Urothelium cell line (cell line): ENCODE measurements at places on chromosomes 7 and 10.
A peak's percentile ranks its signal among the peaks of the same experiment; 100 is the strongest.

DNA sequence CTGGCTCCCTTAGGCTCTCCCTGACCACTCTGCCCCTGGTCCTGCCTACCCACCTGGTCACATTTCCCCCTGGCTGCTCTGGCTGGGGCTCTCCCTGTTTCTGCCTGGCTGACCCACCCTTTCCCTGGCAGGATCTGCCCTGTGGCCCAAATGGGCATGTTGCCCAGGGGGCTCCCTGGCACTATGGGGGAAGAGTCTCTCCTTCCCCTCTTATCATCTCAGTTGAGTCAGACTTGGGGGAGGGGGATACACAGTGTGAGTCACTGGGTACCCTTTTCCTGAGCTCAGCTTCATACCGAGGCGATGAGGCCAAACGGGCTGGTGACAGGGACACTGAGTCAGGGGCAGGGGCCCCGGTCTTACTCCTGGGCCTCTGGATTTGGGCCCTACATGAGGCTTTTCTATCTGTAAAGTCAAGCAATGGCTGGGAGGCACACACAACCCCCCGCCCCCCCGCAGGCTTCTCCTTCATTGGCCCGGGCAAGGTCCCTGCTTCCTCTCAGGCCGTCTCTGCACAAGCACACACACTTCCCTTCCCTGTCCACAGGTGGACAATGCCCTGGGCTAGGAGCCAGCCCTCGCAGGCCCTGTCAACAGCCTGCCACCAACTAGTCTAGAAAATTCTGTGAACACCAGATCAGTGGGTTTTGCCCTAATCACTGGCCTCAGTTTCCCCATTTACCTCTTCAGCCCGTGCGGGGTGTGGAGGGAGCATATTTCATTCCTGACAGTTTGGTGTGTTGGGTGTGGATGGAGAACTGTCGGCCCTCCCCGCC is 627 bp upstream of the FLNC start:
- peak; percentile 52 for DNase-seq

GRCh38 chr7:103541026-103541425 is 95.0 kb upstream of the SLC26A5 start:
- DNase-seq: no peak

- no peak for DNase-seq
Measured at GRCh38 chr7:110790992-110791391, 299.9 kb upstream of the LRRN3 start.

GRCh38 chr10:6607182-6607581 is 27.1 kb upstream of the PRKCQ start:
- DNase-seq: no peak

GRCh38 chr7:87173471-87173870 is 21.2 kb downstream of the DMTF1 start:
- no peak for DNase-seq

DNA sequence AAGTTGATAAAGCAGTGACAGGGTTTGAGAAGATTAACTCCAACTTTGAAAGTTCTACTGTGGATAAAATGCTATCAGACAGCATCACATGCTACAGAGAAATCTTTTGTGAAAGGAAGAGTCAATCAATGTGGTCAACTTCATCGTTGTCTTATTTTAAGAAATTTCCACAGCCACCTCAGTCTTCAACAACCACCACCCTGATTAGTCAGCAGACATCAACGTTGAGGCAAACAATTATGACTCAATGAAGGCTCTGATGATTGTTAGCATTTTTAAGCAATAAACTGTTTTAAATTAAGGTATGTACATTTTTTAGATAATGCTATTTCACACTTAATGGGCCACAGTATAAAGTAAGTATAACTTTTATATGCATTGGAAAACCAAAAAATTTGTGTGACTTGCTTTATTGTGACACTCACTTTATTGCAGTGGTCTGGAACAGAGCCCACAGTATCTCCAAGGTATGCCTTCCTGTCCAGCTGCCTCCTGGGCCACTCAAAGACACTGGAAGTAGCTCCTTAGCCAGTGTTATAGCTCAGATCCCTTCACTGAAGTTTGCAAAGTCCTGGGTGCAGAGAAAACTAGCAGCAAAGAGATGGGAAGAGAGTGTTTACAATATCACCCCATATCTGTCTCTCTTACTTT is 293.1 kb downstream of the ARHGAP12 start:
- DNase-seq: no peak

GRCh38 chr7:56092789-56093531 is at the start of gene PHKG1:
Gene PHKG1 (minus strand): TSS chr7:56092952. CDS start chr7:56088941, 4,011 bp downstream.
- DNase-seq: peak; percentile 66

- DNase-seq: no peak
Measured at GRCh38 chr7:48901966-48902365, 22.4 kb upstream of the CDC14C start.

- no peak for DNase-seq
Measured at GRCh38 chr7:23539494-23539907, 7.7 kb upstream of the TRA2A start.

GRCh38 chr10:70684839-70685454 is 12.6 kb downstream of the ADAMTS14 start:
- DNase-seq: no peak

- no peak for DNase-seq
Measured at GRCh38 chr7:125099519-125099918, 169.9 kb upstream of the POT1 start.

DNA sequence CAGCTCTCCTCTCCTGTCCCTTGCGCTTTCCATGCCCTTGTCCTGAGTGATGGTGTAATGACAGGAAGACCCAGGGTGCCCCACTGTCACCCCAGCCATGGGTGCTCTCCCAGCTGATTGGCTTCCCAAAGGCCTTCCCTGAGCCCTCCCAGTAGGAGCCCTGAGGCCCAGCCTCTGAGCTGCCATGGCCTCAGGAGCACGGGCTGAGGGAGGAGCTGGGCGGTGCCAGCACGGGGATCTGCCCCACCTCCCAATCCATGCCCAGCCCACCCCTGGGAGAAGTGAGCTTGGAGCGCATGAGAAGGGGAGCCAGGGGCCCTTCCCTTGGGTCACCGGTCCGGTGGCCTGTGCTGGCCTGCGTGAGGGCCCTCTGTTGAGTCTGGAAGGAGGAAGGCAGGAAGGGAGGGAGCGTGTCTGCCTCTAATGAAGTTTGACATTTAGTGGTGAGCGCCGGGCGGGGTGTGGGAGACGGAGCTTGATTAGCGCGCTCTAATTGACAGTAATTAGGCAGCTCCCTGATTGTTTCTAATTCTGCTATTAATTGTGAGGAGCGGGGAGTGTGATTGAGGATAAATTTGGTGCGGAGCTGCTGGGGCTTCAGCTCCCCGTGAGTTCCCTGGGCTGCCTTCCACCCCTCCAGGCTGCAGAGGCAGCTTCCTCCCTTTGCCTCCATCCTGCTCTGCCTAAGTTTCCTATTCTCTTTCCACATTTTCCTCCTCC is 28.3 kb downstream of the GBX1 start:
- no peak for DNase-seq

DNA sequence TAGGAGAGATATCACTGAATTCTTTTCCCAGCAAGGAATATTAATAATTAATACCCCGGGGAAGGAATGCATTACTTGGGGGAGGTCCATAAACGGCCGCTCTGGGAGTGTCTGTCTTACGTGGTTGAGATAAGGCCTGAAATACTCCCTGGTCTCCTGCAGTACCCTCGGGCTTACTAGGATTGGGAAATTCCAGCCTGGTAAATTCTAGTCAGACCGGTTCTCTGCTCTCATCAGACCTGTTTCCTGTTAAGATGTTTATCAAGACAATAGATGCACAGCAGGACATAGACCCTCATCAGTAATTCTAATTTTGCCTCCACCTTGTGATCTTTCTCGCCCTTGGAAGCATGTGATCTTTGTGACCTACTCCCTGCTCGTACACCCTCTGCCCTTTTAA is 162.8 kb upstream of the KCND2 start:
- DNase-seq: no peak

DNA sequence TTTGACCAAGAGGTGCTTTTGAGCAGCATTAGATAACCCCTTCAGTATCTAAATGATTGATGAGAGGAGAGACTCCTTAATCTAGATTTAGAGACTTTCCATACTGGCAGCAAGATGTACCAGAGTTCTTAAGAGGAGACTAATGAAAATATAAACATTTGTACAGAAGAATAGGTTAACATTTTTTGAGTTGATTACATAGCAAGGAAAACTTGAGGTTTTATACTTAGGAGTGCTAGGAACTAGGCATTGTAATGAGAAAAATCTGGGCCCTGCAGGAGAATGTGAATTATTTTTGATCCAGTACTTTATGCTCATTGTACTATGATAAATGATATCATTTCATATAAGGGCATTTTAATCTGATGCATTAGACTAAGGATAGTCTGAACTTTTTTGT is 261.7 kb downstream of the EXOC4 start:
- DNase-seq: no peak

DNA sequence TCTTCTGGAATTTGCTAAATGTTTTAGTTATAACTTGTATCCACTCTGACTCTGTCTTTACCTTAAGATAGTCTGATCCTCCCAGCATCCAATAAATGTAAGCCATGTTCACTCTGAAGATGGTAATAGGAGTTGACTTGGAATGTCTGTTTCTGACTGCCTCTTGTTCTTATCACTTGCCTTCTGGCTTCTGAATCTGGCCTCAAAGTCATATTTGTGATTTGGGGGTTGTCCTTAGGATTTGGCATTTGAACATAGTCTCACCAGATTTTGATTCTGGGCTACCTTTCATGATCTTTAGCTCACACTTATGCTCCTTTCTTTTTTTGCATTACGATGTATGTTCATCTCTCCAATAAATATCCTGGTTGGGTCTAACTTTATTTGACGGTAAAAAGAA is 247.0 kb downstream of the SH2D4B start:
- DNase-seq: no peak

DNA sequence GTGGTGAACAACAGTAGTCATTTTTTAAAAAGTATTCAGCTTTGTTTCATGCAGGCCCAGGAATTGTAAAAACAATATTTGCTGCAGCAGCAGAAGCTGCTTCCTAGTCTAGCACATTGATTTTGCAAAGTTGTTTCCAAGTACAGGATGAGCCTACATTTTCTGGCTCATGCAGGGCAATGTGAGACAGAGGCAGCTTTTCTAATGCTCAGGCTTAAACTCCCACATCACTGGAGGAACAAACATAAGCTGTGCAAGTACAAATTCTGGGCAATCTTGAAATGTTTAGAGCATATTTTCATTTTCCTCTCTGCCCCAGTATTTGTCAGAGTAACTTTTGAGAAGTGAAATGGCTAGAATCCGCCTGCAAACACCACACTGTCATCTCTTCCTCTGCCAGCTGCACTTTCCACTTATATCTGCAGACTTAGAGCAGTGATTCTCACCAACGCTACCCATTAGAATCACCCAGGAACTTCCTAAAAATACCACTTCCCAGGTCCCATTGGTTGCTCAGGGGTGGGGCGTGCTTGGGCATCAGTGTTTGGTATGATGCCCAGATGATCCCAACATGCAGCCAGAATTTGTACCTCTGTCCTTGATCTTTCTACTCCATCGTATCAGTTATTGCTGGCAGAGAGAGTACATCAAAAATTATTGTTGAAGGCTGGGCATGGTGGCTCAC is 304.1 kb upstream of the LRGUK start:
- no peak for DNase-seq

GRCh38 chr10:87685832-87686574 is 26.3 kb downstream of the PAPSS2 start:
- DNase-seq: peak; percentile 15

GRCh38 chr7:54546081-54546985 is 4.2 kb downstream of the VSTM2A start:
- DNase-seq: peak; percentile 83

DNA sequence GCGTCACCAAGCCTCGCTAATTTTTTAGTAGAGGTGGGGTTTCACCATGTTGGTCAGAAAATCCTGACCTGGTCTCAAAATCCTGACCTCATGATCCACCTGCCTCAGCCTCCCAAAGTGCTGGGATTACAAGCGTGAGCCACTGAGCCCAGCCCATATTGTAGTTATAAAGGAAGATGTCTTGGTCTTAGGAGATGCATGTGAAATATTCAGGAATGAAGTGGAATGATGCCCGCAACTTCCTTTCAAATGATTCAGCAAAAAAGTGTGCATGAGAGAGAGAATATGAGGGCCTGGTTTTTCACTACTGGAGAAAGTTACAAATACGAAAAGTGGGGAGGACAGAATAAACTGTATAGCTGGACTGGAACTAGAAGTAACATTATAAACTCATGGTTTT is 15.9 kb downstream of the TMEM209 start:
- no peak for DNase-seq

DNA sequence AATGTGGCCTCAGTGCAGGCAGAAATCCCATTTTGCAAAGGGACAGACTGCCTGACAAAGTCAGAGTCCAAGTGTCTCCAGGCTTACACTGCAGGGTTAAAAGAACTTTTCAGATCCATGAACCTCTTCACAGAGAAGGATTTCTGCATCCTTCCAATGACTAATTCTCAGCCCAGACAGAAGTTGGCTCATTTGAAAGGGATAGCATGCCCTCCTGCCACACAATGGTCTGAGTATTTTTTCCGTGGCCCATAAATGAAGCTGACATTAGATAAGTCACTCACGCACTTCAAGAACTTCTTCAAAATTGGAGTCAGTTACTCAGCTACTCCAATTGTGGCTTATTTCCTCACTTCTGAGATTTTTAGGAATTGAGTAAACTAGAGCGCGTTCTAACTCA is 170.2 kb downstream of the PLXNA4 start:
- no peak for DNase-seq
